Stimulated activated effector memory CD8-positive, alpha-beta T cell treated with anti-CD3 and anti-CD28 coated beads, Interleukin-12 subunit alpha, Interleukin-12 subunit beta, amount 100 ng/mL, for 72 hours (primary cell): ENCODE measurements at places on chromosomes 16 and 17.

DNA sequence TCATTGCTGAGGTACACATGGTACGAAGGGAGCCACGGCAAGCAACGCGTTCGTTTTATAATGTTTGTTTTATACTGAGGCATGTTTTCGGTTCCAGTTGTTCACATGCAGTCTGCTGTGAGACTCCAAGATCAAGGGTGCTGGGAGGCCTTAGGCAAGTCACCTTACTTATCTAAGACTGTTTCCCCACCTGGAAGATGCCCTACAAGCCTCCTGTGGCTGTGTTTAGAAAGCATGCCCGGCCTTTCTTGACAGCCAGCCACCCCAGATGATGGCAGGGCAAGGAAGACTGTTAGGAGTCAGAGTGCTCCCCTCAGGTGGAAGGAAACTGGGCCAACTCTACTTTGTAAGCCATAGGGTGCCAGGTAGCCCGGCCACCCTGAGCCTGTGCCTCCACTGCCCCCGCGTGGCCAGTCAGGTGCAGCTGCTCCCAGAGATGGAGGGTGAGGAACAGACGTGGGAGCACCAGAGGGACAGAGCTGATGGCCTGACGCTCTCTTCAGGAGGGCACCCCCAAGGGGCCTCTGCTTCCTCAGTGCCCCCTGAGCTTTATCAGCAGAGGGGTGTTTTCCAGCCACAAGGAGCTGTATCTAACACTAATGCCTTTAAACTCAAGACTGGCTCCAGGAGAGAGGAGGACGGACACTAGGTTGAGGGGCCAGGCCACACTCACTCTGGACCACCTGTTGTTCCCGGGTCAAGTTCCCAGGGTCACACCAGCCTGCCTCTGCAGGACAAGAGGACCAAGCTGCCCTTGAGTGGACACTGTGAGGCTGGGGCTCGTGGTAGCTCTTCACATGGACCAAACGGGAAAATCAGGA, 5.4 kb downstream of the NAT9 start:
- peak; percentile 53 for DNase-seq

DNA sequence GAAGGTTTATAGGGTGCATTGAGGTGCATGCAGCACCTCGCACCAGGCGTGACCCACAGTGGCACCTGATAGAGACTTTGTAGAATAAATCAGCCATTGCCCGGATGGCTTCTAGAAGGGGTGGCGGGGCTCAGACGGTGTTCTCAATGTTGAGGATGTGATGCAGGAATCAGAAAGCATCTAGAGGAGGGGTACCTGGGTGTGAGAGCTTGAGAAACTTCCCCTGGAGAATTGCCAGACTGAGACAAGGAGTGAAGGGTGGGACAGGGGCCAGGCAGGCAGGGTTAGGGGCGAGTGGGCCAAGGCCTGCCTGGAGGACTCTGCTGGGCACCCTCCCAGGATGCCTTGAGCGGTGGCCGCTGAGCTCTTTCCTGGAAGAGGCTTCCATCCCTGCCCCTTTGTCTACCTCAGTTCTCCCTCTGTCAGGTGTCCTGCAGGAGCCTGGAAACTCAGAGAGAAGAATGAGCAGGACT, 9.3 kb upstream of the ADGRG1 start:
- no peak for DNase-seq

DNA sequence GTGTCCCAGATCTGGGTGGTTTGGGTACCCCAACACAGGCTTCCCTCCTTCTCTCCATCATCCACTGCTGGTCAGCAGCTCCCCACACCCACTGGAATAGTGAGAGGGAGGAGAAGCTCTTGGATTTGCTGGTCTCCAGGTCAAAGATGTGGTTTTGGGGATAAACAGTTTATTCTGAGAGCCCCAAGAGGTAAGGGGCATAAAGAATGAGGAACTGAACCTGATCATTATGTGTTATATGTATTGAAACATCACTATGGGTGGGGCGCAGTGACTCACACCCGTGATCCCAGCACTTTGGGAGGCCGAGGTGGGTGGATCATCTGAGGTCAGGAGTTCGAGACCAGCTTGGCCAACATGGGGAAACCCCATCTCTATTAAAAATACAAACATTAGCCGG, 3.9 kb downstream of the DPEP2 start:
- no peak for DNase-seq

GRCh38 chr16:11229906-11230305, 26.1 kb downstream of the SOCS1 start:
- DNase-seq = no peak

- no peak for DNase-seq
Observed at GRCh38 chr17:78479369-78479768, 97.8 kb downstream of the DNAH17 start.

- DNase-seq = no peak
Observed at GRCh38 chr17:69084911-69085310, 24.2 kb upstream of the ABCA9 start.

DNA sequence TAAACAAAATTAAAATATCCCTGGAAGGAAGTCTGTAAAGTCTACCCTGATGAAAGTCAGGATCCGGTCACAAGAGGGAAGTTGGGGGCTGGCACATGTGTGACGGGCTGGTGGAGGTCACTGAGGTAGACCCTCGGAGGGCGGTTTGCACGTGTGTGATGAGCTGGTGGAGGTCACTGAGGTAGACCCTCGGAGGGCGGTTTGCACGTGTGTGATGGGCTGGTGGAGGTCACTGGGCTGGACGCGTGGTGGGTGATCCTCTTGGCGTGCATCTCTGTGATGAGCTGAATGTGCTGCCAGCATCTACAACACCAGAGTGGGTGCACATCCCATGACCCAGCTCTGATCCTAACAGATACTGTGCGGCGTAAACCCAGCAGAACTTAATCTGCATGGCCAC, 43.7 kb upstream of the METRNL start:
- DNase-seq = no peak

GRCh38 chr16:85917012-85917411, 18.1 kb downstream of the IRF8 start:
- DNase-seq = no peak

DNA sequence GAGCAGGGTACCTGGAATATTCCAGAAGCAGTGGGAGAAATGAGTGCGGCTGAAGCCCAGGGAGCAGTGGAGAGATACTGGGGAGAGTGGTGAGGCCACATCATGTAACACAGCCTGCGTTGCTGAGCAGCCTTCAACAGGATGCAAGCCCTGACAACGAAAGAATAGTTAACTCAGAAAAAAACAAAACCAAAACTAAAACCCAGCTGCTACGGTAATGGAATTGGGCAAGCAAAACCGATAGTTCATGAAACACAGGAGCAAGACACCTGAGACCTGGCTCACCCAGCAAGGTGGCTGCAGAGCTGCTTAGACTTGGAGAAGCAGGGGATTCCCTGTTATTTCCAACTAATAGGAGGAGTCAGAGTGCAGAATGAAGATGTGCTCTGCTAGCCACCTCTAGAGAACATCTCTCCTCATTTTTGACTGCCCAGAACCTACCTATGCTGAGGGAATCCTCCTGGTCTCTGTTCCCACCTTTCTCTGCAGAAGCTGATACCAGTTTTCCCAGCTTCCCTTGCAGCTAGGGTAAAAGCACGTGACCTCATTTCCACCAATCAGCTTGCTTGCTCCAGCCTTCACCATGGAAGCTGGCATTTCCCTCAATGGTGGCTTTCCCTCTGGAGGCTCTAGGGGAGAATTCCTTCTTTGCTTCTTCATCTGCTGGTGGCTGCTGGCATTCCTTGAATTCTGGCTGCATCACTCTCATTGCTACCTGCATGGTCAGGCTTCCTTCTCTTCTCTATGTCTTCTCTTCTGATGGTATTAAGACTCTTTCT, 59.4 kb upstream of the XYLT1 start:
- no peak for DNase-seq

DNA sequence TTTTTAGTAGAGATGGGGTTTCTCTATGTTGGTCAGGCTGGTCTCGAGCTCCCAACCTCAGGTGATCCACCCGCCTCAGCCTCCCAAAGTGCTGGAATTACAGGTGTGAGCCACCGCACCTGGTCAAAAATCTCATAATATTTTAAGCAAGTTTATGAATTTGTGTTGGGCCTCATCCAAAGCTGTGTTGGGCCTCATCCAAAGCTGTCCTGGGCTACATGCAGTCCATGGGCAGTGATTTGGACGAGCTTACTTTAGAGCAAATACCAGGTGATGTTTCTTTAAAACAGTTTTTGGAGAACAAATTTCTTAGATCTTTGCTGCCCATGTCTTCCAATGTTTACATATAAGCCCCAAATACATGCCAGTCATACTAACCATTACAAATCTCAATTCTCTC, 84.4 kb upstream of the C17orf78 start:
- no peak for DNase-seq
